Mammary epithelial cell (primary cell): ENCODE measurements at places on chromosomes 2 and 18.

- no peak for DNase-seq
These were observed 76.0 kb downstream of the OSBPL6 start for GRCh38 chr2:178270338-178270737.

DNA sequence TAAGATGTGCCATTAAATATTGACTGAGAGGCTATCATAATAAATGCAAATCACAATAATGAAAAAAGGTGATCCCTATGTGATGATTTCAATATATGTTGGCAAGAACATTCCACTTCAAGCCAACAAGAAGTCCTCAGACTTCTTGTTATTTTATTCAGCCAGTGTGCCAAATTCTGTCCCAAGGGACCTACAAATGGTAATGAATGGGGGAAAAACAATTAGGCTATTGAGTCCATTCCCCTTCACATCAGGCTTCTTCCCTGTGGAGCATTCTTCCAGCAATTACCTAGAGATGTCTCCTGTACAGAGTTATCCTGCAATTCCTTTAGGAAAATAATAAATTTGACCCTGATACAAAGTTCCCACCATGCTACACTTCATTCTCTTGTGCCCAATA lies 144.4 kb downstream of the PIEZO2 start:
- no peak for DNase-seq

DNA sequence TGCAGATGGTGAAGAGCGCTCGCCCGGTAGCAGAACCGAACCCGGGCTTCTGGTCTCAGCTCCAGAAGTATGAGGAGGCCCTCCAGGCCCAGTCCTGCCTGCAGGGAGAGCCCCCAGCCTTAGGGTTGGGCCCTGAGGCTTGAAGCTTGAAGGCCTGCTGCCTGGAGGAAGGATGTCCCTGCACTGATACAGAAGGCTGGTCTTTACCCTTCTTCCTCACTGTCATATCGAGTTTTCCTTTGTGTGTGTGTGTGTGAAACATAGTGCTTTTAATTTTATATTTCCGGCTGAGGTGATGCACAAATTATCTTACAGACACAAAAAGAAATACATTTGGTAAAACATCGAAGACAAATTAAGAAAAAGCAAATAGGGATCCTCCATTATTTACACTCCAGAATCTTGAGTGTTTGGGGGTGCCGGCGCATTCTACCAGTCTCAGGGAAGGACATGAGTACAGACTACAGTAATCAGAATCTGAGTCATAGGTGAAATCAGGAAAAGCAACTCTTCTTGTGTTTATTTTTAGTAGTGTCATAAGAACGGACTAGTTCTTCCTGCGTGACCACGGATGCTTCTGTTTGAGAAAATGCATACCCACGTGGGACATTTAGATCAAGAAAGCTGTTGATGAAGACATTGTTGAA lies 1.3 kb downstream of the DUSP28 start:
- peak; percentile 61 for DNase-seq

DNA sequence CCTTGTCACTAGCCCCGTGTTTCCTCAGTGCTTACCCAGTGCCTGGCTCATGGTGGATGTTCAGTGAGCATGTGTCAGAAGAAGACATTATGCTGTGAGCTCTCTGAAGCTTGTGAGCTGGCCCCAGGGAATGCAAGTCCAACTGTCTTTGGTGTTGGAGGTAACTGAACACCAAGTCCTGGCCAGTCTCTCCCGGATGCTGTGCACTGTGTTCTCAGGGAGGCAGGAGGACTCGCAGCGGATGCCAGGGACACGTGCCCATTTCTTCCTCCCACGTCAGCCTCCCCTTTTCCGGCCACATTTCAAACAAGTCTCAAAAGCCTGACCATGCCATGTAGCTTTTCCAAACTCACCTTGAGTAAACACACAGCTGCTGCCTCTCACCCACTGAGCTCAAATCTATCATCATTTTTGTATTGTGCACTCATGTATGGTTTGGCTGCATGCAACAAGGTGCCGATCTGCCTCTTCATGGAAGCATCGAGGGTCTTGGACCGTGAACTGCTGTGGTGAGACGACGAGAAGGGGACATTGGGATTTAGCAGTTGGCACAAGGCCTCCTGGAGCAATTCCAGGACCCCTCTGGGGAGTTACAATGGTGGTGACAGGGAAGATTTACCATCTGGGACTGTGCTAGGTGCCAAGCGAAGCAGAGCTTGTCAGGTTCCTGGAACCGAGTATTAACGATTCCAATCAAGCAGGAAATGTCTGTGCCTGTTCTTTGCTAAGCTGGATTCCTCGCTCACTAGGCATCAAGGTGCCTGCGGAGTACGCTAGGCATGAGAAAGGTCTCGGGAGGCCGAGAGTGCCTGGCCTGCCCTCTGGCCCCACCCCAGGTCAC lies 44.4 kb upstream of the MGAT4A start:
- DNase-seq = no peak

DNA sequence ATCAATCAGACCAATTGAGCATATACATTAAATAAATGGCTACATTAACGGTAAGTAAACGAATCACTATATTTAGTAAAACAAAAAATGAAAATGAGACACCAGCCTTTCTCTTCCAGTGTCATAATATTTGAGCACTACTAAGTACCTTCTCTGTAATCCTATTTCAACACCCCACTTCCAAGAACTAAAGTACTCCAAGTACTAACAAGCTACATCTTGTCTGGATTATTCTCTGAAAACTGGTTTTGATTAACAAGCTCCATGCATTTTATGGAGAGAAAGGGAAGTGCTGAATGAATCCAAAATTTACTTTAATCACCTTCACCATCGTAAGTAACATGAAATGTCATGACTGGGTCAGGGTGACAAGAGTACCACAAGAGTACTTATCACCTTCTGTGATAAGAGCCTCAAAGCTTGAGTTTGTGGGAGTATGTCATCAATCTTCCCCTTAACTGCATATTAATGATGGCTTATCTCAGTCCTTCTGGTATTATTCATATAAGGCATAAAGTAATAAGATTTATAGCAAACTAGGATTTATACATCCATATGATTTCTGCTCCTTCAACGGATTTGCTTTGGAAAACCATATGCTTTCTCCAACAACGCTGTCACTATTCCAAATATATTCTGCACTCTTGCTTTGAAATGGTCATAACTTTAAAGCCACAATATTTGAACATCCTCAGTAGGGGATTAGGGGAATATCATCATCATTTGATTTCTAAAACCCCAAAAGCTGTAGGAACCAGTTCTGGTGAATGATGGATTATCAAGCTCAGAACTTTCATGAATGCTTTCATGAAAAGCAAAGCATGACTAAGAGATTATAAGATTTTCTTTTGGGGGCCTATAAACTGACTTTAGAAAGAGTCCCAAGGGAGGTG lies 127.0 kb downstream of the ANTXR1 start:
- peak; percentile 36 for DNase-seq

DNA sequence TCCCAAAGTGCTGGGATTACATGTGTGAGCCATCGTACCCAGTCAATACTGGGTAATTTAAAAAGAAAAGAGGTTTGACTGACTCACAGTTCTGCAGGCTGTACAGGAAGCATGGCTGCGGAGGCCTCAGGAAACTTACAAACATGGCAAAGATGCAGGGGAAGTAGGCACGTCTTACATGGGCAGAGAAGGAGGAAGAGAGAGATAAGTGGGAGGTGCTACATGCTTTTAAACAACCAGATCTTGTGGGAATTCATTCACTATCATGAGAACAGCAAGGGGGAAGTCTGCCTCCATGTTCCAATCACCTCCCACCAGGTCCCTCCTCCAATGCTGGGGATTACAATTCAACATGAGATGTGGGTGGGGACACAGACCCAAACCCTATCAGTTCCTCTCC lies 192.5 kb downstream of the ATAD2B start:
- no peak for DNase-seq

GRCh38 chr18:25329783-25330182 lies 22.2 kb downstream of the ZNF521 start:
- DNase-seq = no peak

GRCh38 chr2:154681741-154682140 lies 16.8 kb upstream of the KCNJ3 start:
- DNase-seq = no peak

GRCh38 chr2:44246436-44246835 lies 28.8 kb upstream of the SLC3A1 start:
- DNase-seq = no peak

- no peak for DNase-seq
These were observed 14.7 kb upstream of the TTC32 start for GRCh38 chr2:19916385-19916950.

DNA sequence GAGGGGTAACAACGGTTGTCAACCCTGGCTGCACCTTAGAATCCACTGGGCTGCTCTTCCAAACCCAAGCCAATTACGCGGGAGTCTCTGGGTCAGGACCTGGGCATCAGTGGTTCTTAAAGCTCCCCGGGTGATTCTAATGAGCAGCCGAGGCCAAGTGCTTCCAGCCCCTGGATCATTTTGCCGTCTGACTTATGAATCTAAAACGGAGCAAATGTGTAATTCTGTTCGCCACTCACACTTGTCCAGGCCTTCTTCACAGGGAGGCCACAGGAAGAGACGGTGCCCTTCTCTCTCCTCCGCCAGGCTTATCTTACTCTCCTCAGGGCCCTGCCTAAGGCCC lies 78.5 kb downstream of the MCFD2 start:
- DNase-seq = no peak

- DNase-seq = no peak
These were observed 135.8 kb downstream of the HDAC4 start for GRCh38 chr2:239264838-239265651.

DNA sequence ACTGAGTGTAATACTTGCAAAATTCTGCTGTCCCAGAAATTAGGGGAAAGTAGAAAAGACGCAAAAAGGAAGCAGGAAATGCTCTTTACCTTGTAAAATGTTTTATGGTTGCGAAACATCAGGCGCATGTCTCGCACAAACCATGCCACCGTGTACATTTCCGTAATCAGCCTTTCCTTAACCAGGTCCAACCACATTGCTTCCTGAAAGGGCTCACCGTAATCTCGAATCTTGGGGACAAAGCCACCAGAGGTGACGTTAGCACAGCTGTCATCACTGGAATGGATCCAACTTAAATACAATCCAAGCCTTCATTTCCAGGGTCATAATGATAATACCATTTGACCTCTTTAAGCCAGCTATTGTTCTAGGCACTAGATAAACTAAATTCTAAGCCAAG lies 49.3 kb downstream of the SP110 start:
- no peak for DNase-seq

- no peak for DNase-seq
These were observed 4.4 kb downstream of the MAP4K3 start for GRCh38 chr2:39432701-39433100.

- peak; percentile 83 for DNase-seq
These were observed 60.1 kb downstream of the SPIRE1 start for GRCh38 chr18:12597760-12598159.

DNA sequence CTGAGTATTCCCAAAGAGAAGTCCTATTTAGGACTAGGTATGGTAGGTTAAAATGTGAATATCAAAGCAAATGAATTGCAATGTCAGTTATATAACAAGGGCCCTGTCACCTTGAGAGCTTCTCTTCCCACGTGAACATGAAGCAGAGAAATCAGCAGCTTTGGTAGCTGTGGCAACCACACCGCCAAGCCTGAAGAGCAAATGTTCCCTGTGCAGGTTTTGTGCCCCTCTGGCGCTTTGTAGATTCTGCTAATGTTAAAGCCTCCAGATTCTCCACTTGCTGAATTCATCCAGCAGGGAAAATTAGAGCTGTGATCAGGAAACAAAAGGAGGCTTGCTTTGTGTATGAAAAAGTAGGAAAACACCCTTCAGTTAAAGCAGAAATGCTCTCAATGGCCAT lies 322.6 kb downstream of the RBM43 start:
- DNase-seq = no peak

GRCh38 chr2:17538844-17539554 lies 1.5 kb upstream of the VSNL1 start:
- peak; percentile 95 for DNase-seq

DNA sequence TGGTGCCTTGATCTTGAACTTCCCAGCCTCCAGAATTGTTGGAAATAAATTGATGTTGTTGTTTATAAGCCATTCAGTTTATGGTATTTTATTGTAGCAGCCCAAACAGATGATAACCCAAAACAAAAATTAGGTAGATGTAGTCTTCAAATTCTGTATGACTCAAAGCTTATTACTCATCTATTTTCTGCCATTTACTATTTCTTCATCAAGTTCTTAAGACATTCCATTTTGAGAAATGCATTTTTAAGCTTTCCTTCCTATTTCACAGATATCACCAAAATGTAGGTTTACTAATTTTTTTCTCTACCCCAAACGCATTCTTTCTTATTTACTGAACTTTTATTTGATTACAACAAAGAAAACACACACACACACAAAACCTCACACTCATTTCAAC lies 148.2 kb downstream of the RND3 start:
- peak; percentile 14 for DNase-seq

DNA sequence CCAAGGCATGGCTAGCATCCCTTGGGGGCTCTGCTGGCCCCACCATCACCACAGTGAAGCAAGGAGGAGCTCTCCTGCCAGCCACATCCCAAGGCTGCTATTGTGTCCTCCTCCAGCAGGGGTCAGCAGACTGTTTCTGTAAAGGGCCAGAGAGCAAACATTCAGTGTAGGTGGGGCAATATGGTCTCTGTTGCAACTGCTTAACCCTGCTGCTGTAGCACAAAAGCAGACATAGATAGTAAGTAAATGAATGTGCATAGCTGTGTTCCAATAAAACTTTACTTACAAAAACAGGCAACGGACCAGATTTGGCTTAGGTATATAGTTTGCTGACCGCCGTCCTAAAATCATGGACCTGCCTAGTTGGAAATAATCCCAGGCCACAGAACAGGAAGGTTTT lies 36.4 kb upstream of the ZBTB7C start:
- DNase-seq = peak; percentile 75

DNA sequence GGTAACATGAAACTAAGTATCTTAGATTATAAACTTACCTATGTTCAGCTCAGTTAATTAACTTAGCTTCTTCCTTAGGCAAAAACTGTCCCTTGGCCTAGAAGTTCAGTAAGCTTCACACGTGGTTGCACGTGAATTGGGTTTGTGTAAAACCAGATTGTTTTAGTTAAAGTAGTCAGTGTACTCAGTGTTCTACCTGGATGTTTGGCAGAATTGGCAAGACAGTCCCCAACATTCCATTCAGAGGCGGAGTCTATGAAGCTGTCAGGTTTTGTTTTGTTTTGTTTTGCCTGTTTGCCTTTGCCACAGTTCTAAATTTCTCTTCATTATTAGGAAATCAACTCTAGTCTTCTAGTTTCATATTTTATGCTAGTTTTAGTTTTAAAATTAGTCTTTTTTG lies 105.3 kb upstream of the ZEB2 start:
- DNase-seq = peak; percentile 9

- no peak for DNase-seq
These were observed 372.9 kb upstream of the HS6ST1 start for GRCh38 chr2:128691526-128691925.
